Endothelial cell (in vitro differentiated cells): ENCODE measurements at places on chromosomes 4 and X. TPM values are rescaled to one million over a fixed set of nuclear protein-coding genes. Genes with fewer than 3 reads are reported as not detected.
A peak's percentile ranks its signal among the peaks of the same experiment; 100 is the strongest.

The DCHS2 gene
- total RNA-seq: not detected

The DGKK gene
- 0.49 TPM for total RNA-seq

The RNF212 gene
- 3.3 TPM for total RNA-seq

The NOX1 gene
- not detected for total RNA-seq

The GRIA2 gene
- 0.13 TPM for total RNA-seq

The MSX1 gene
- total RNA-seq: 17.4 TPM

The GASK1B gene
- total RNA-seq: 63.8 TPM

The TCEAL6 gene
- not detected for total RNA-seq

The CAPN6 gene
- 1.5 TPM for total RNA-seq

The ABRAXAS1 gene
- total RNA-seq: 37.5 TPM

DNA sequence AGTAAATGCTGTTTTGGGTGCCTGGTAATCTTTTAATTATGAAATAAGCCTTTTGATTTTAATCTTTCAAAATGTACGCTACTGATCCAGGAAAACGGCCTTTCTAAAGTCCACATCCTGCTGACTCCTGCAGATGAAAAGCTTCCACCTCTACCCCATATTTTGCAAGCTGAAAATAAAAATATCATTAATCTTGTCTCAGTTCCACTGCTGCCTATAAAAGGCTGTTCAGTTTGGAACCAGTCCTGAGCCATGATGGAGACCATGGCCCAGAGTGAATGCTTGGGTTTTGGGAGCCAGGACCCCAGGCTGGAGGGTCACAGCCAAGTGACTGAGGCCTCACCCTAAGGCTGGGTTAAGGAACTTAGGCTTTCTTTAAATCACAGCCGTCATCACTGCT is 110.8 kb downstream of the AFF1 start:
- no peak for DNase-seq
- no peak overlapping the region for H3K27ac ChIP-seq
- H3K4me3 ChIP-seq: no peak overlapping the region

GRCh38 chrX:123486297-123486696 is 246.6 kb downstream of the THOC2 start:
- H3K36me3 ChIP-seq: no peaks in the 10 kb centered on the region
- no peak overlapping the region for H3K27ac ChIP-seq
- H3K4me3 ChIP-seq: no peak overlapping the region
- no peak for DNase-seq
- peaks cover 11% of the 10 kb centered on the region for H3K4me1 ChIP-seq

DNA sequence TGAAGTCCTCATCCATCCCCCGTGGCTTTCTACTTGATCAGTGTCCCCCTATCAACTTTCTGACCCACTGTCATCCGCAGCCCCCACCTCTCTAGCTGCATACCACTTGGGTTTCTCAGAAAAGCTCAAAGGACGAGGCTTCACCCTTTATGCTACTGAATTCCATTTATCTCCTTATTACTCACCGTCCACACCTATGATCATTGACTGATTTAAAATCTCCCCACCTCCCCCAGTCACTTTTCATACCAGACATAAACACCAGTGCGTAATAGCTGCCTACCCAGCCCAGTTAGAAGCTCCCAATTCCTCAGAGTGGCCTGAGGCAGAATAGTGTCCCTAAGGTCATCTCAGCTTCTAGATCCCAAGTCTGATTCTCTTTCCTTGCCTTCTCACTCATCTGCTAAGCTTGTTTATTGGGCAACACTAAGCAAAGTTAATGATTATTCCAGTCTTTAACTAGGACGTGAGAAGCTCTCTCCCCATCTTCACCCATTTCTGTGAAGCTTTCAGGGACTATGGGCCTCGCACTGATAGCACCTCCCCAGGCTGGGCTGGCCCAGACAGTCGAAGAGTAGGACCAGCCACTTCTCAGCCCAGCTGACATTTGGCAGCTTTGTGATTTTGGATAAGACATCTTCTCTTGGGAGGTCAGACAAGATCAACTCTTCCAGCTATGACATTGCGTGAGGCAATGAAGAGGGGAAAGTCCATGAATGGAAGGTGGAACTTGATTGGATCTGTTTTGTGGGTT is 7.2 kb upstream of the DDX60L start:
- H3K4me1 ChIP-seq: peaks cover 3% of the 10 kb centered on the region
- no peak overlapping the region for H3K4me3 ChIP-seq
- no peak for DNase-seq
- no peaks in the 10 kb centered on the region for H3K36me3 ChIP-seq

DNA sequence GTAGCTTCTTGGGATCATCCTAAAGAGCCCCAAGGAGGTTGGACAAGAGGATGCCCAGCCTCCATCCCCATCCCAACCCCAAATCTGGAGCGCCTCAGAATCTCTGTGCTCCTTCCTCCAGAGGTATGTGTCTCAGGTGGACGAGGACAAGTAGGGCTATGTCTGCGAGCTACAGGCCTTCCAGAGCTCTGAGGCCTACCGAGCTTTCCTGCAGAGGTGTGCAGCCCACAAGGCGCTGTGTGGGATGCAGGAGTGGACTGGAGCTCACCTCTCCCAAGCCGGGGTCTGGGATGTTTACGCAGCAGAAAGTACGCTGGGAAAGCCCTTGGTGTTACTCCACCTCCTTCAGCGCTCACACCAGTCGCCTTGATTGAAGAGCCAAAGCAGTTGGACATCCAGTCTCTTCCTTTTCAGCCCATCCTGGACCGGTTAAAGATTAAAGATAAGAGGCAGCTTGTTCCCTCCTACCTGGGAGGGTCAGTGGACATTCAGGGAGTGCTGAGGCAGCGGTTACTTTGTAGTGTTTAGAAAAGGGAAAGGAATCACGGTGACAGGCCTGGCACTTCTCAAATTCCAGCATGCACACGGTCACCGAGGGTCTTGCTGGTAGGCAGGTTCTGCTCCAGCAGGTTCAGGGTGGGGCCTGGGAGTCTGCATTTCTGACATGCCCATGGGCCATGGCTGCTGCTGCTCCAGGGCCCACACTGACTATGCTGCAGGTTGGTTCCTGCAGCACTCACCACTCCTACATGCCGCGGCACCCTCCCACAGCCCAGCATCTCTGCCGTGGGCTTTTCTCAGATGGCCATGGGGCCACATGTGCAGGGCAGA is 29.5 kb upstream of the JAKMIP1 start:
- H3K36me3 ChIP-seq: no peaks in the 10 kb centered on the region
- H3K27ac ChIP-seq: no peak overlapping the region
- H3K27me3 ChIP-seq: peaks cover 4% of the 10 kb centered on the region
- no peak overlapping the region for H3K4me3 ChIP-seq
- no peak for DNase-seq
- H3K4me1 ChIP-seq: no peaks in the 10 kb centered on the region

GRCh38 chr4:177558995-177559394 is 116.8 kb upstream of the AGA start:
- H3K27ac ChIP-seq: no peak overlapping the region
- no peak overlapping the region for H3K4me3 ChIP-seq
- peaks cover 9% of the 10 kb centered on the region for H3K4me1 ChIP-seq
- no peaks in the 10 kb centered on the region for H3K36me3 ChIP-seq
- H3K27me3 ChIP-seq: no peaks in the 10 kb centered on the region

- peaks cover 22% of the 10 kb centered on the region for H3K36me3 ChIP-seq
- H3K4me1 ChIP-seq: no peaks in the 10 kb centered on the region
- no peak for DNase-seq
Measured at GRCh38 chrX:155968791-155969190, 28.7 kb upstream of the IL9R start.

- no peaks in the 10 kb centered on the region for H3K36me3 ChIP-seq
- H3K4me1 ChIP-seq: no peaks in the 10 kb centered on the region
- no peak overlapping the region for H3K4me3 ChIP-seq
- H3K27me3 ChIP-seq: no peaks in the 10 kb centered on the region
Measured at GRCh38 chr4:163474027-163474426, 473 bp upstream of the TKTL2 start.

- H3K36me3 ChIP-seq: no peaks in the 10 kb centered on the region
- H3K4me1 ChIP-seq: no peaks in the 10 kb centered on the region
- no peak for DNase-seq
- no peak overlapping the region for H3K4me3 ChIP-seq
- no peaks in the 10 kb centered on the region for H3K27me3 ChIP-seq
Measured at GRCh38 chr4:146142768-146143167, 32.8 kb upstream of the LSM6 start.

- no peak overlapping the region for H3K27ac ChIP-seq
- peak; percentile 64 for DNase-seq
- no peak overlapping the region for H3K4me3 ChIP-seq
- no peaks in the 10 kb centered on the region for H3K27me3 ChIP-seq
- no peaks in the 10 kb centered on the region for H3K4me1 ChIP-seq
Measured at GRCh38 chr4:83639849-83640493, 104.1 kb downstream of the GPAT3 start.

DNA sequence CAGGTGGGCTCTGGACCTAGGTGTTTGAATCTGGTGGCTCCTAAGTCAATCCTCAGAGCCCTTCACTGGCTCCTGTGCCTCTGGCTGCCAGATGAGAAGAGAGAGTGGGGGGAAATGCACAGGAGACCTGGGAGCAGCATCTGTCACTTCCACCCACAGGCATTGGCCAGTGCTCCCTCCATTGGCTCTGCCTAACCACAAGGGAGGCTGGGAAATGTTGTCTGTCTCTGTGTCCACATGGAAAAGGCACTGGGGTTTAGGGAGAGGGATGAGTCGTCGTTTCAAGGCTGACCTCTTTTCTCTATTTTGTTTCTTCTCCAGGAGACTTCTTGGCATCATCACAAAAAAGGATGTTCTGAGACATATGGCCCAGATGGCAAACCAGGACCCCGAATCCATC is 76.4 kb downstream of the CLCN4 start:
- H3K4me1 ChIP-seq: no peaks in the 10 kb centered on the region
- no peak overlapping the region for H3K27ac ChIP-seq
- peaks cover 6% of the 10 kb centered on the region for H3K36me3 ChIP-seq
- no peaks in the 10 kb centered on the region for H3K27me3 ChIP-seq
- H3K4me3 ChIP-seq: no peak overlapping the region
- no peak for DNase-seq

- H3K4me1 ChIP-seq: peaks cover 54% of the 10 kb centered on the region
- no peak overlapping the region for H3K27ac ChIP-seq
- H3K4me3 ChIP-seq: no peak overlapping the region
- H3K36me3 ChIP-seq: peaks cover 4% of the 10 kb centered on the region
- no peak for DNase-seq
Measured at GRCh38 chrX:40088299-40088625, 9.5 kb downstream of the BCOR start.

DNA sequence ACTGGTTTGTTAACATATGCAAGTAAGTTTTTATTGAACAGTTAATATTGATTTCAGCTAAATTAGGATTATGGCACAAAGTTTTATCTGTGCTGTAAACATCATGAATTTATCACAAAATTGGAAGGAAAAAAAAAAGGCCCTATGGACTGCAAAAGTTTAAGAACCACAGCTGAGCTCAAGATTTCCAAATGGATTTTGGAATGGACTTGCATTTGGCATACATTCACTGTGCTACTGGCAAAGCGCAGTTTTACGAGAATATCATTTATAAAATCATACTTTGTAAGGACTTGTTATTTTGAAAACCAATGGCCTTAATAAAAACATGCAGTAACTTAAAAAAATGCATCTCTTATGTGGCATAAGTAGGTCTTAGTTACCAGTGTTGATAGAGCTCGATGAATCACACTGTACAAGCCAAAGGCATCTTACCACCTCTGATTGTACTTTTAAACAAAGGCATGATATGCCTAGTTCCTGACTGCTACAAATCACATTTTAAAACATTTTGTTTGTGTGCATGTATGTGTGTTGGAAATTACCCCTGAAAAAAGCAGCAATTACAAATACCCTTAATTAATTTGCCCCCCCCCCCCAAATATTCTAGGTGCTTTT is 58.6 kb downstream of the TAB3 start:
- no peak for DNase-seq
- no peaks in the 10 kb centered on the region for H3K27me3 ChIP-seq
- H3K4me3 ChIP-seq: no peak overlapping the region
- H3K4me1 ChIP-seq: no peaks in the 10 kb centered on the region

DNA sequence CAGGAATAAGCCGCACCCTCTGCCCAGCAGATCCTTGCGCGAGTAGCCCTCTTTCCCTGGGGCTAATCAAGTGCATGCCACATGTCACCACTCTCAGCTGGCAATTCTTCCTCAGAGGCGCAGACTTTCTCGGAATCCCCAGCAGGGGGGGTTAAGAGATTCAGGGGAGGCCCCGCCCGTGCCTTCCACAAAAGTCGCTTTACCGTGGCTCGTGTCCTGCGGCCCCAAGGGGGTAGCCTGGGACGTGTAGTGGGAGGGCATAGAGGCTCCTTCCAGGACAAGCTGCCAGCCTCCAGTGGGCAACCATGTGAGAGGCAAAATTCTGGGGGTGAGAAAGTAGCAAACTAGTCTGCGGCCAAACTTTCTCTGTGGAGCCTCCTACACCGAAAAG is 652 bp downstream of the SRPX start:
- peaks cover 3% of the 10 kb centered on the region for H3K27me3 ChIP-seq
- peaks cover 3% of the 10 kb centered on the region for H3K36me3 ChIP-seq
- H3K4me3 ChIP-seq: peak overlapping the region; percentile 84
- peak; percentile 38 for DNase-seq

DNA sequence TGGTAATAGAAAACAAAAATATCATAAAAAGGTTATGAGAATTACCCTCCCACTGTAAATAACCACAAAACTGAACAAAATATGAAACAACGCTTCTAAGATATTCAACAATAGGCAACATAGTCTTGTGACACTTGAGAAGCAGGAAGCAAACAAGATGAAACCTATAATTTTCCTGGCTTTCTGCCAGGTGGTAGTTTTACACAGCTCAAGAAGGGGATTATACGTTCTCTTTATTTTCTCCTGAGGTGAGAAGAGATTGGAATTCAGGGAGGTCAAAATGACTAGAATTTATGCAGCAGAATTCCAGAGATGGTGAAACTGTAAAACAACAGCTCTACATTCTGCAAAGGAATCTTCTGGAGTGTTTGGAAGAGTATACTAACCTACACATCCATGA is 186.0 kb downstream of the HHIP start:
- no peak overlapping the region for H3K27ac ChIP-seq
- H3K27me3 ChIP-seq: no peaks in the 10 kb centered on the region
- H3K4me1 ChIP-seq: no peaks in the 10 kb centered on the region
- DNase-seq: no peak

GRCh38 chr4:41430792-41431191 is 107.2 kb upstream of the LIMCH1 start:
- no peak overlapping the region for H3K27ac ChIP-seq
- H3K4me3 ChIP-seq: no peak overlapping the region
- DNase-seq: no peak
- H3K36me3 ChIP-seq: peaks cover 21% of the 10 kb centered on the region
- H3K4me1 ChIP-seq: peaks cover 70% of the 10 kb centered on the region

DNA sequence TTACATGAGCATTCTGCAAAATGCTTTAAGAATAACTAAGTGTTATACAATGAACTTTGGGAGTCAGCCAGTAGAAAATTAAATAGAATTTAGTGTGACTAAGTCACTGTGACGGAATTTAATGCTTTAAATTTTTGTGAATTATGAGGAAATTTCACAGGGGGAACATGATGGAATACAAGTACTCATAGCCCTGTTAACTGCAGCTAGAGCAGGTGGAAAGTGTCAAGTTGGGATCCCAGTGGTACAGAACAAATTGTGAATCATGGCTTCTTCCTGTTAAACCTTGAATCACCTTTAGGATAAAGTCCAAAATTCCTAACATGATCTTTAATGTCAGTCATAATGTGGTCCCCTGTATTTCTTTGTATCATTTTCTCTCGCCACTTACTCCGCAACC is 212.2 kb upstream of the CENPE start:
- no peaks in the 10 kb centered on the region for H3K4me1 ChIP-seq
- H3K36me3 ChIP-seq: no peaks in the 10 kb centered on the region
- no peak overlapping the region for H3K4me3 ChIP-seq
- no peak overlapping the region for H3K27ac ChIP-seq
